ENCODE measurements at places on chromosomes 2 and 18. TPM values are rescaled to one million over a fixed set of nuclear protein-coding genes. Genes with fewer than 3 reads are reported as not detected.

ACMSD gene
- not detected for total RNA-seq

SLC19A3 gene
- 1.2 TPM for total RNA-seq

GRCh38 chr18:58125183-58125582 is 81.2 kb downstream of the NEDD4L start:
- no peak for DNase-seq

GRB14 gene
- total RNA-seq, result 2.9 TPM

GRCh38 chr2:240585681-240586197 is 795 bp upstream of the CAPN10 start:
- DNase-seq, result no peak

CPO gene
- not detected for total RNA-seq

MC2R gene
- not detected for total RNA-seq

MOB4 gene
- total RNA-seq, result 49.8 TPM

COLEC12 gene
- 2.6 TPM for total RNA-seq

DNA sequence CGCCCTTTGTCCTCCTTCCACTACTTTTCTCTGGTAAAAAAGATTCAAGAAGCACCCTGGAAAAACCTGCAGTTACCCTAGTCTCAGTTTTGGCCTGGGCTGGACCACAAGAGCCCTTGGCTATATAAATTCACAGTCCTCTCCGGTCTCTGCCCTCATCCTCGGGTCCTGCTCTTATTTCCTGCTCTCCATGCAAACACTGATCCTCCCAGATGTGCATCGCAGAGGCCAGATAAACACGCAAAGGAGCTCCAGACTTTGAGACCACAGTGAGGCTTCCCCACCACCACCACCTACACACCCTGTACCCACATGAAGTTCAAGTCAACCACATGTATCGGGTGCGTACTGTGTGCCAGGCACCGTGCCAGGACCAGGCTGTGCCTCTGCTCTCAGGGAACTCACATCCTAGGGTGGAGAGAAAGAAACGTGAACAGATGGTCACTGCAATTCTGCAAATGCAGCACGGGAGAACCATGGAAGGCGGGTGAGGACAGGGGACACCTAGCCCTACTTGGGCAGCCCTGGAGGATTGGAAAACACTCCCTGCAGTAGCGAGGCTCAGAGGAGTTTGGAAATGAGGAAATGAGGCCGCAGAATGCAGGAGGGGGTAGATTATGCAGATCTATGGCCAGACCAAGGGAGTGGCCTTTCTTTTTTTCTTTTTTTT is 7.4 kb downstream of the CTDSP1 start:
- peak; percentile 42 for DNase-seq

- peak; percentile 89 for DNase-seq
These were observed 61.8 kb upstream of the STK17B start for GRCh38 chr2:196233021-196233804.

- DNase-seq, result no peak
These were observed 130.0 kb upstream of the GPC1 start for GRCh38 chr2:240305369-240305962.

All from Daoy (cell line).